ENCODE measurements at places on chromosomes 2 and 18. TPM values are rescaled to one million over a fixed set of nuclear protein-coding genes. Genes with fewer than 3 reads are reported as not detected.

GRCh38 chr2:47501374-47502200, 98.6 kb downstream of the MSH2 start:
- no peak for DNase-seq
- H3K4me1 ChIP-seq: peaks cover 19% of the 10 kb centered on the region
- peak overlapping the region; percentile 66 for H3K4me3 ChIP-seq
- H3K36me3 ChIP-seq: peaks cover 27% of the 10 kb centered on the region
- peak overlapping the region; percentile 92 for H3K27ac ChIP-seq

The RGPD5 gene
- 36.7 TPM for total RNA-seq

DNA sequence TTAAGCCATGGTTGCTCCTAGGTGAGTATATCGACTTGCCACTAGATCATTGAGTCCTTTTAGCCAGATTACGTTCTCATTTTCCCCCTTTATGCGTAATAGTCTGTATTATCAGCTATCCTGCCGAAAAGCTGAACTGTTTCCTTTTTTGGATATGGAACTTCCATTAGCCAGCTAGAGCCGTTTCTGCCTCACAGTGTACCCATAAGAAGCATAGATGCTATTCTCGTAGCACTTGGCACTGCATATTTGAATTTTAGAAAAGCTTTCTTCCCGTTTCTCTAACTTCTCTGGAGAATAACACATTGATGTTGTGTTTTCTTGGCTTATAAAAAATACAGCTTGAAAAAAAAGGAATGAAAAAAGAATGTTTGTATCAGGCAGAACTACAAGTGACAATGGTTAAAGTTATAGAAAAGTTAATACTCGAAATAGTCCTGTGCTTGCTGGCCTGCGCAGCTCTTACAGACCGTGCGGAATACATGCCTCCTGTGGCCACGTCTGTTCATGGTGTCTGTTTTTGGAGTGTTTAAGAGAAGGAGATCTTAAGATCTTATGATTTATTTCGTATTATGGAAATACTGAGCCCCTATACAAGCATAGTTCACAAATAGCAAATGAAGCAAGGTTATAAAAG, 710 bp downstream of the DUSP19 start:
- peaks cover 17% of the 10 kb centered on the region for H3K27me3 ChIP-seq
- no peak for DNase-seq
- no peaks in the 10 kb centered on the region for H3K36me3 ChIP-seq
- H3K4me1 ChIP-seq: peaks cover 10% of the 10 kb centered on the region
- H3K27ac ChIP-seq: peak overlapping the region; percentile 74

The KCNK3 gene
- total RNA-seq: not detected

The QPCT gene
- 1.1 TPM for total RNA-seq

- H3K27me3 ChIP-seq: peaks cover 22% of the 10 kb centered on the region
- H3K27ac ChIP-seq: no peak overlapping the region
Observed at GRCh38 chr2:46493971-46494250, 14.5 kb downstream of the TMEM247 start.

The LYPD6B gene
- not detected for total RNA-seq

DNA sequence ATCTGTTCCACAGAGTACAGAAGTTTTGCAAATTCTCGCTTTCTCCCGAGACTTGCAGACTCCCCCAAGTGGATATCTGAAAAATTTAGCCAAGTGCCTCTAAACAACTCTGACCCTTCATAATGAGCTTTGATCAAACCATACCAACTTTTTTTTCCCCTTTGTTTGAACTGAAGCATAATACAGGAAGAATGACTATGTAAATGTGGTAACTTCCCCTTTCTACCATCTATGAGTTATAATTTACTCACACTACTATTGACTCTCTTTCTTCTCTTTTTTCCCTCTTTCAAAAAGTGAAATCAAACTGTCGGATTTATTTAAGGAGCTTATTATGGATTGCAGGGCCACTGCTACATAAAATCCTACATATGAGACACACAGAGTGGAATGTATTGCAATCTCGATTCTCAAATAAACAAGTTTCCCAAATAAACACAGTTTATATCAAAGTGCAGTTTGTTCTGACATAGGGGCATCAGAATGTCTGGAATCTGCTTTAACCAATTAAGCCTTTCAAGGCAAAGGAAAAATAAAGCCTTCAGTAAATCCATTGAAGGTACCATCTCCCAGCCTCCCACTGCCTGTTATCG, 1.4 kb upstream of the ZNF804A start:
- H3K4me1 ChIP-seq: peaks cover 4% of the 10 kb centered on the region
- H3K27ac ChIP-seq: no peak overlapping the region
- peaks cover 39% of the 10 kb centered on the region for H3K27me3 ChIP-seq
- no peaks in the 10 kb centered on the region for H3K36me3 ChIP-seq
- H3K4me3 ChIP-seq: no peak overlapping the region

DNA sequence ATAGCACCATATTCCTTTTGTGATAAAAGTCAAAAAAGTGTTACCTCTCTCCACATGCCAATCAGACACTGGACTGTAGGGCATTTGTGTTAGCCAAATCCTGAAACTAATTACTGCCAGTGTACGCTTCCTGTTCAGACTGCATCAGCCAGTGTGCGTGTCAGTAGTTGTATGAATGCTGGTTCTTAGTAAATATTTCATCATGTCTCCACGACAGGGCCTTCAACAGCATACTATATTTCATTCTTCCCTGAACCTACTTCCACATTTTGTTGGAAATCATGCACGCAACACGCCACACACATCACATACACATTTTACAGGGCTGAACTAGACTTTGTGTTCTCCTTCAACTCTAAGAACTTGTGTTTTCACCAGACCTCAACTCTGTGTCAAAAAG, 77.5 kb downstream of the EPB41L3 start:
- no peak overlapping the region for H3K4me3 ChIP-seq
- no peak for DNase-seq
- no peaks in the 10 kb centered on the region for H3K4me1 ChIP-seq
- no peaks in the 10 kb centered on the region for H3K36me3 ChIP-seq

- peaks cover 8% of the 10 kb centered on the region for H3K4me1 ChIP-seq
- no peak overlapping the region for H3K27ac ChIP-seq
- H3K4me3 ChIP-seq: no peak overlapping the region
- no peaks in the 10 kb centered on the region for H3K27me3 ChIP-seq
- no peak for DNase-seq
Observed at GRCh38 chr2:27092696-27093429, 6.3 kb downstream of the KHK start.

- H3K4me3 ChIP-seq: no peak overlapping the region
Observed at GRCh38 chr2:168461178-168461941, 5.3 kb downstream of the CERS6 start.

The HOXD9 gene
- not detected for total RNA-seq

DNA sequence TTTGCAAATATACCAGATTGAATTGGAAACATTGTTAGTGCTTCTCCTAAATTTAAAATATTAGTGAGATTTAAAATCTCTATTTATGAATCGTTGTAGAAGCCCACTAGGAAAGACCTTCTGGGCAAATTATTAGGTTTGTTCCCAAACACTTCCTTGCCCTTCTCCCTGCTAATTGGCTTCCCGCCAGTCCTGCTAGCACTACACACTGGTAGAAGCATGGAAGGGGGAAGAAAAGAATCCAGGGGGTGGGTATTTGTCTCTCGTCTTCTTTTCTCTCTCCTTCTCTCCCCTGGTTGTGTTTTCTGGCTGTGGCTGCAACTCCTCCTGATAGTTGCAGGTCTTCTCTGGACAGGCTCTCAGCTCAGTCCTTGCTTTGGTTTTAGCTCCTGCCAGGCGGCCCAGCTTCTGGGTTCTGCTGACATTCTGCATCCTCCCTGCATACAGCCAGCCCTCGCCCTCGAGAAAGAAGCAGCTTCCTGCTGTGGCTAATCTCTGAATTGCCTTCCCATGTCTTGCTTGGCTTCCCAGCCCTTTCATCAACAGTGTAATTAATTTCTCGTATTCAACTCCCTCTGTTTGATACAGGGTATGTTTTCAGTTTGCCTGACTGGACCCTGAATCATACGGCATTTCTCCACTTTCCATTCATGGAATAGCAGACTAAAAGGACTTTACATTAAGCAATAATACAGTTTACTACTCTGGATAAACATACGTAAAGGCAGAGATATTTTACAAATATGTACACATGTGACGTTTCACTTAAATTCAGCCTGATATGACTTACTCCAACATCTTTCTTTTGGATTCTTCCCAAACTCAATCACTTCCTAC, 6.9 kb upstream of the PARD3B start:
- no peak overlapping the region for H3K27ac ChIP-seq
- no peaks in the 10 kb centered on the region for H3K36me3 ChIP-seq
- no peaks in the 10 kb centered on the region for H3K4me1 ChIP-seq
- H3K27me3 ChIP-seq: peaks cover 16% of the 10 kb centered on the region
- no peak for DNase-seq
- no peak overlapping the region for H3K4me3 ChIP-seq
